Activated CD8-positive, alpha-beta T cell treated with anti-CD3 and anti-CD28 coated beads, Interleukin-2, amount 10 ng/mL, durations not matched to agents 7 days and 5 days (primary cell): ENCODE measurements at places on chromosomes 7 and 10. TPM values are rescaled to one million over a fixed set of nuclear protein-coding genes. Genes with fewer than 3 reads are reported as not detected.

- no peak for DNase-seq
Observed at GRCh38 chr7:132755538-132756483, 179.5 kb upstream of the PLXNA4 start.

GRCh38 chr7:81029511-81029910, 110.7 kb upstream of the SEMA3C start:
- DNase-seq = no peak

GRCh38 chr7:98500764-98501163, 99.9 kb upstream of the BAIAP2L1 start:
- no peak for DNase-seq

DNA sequence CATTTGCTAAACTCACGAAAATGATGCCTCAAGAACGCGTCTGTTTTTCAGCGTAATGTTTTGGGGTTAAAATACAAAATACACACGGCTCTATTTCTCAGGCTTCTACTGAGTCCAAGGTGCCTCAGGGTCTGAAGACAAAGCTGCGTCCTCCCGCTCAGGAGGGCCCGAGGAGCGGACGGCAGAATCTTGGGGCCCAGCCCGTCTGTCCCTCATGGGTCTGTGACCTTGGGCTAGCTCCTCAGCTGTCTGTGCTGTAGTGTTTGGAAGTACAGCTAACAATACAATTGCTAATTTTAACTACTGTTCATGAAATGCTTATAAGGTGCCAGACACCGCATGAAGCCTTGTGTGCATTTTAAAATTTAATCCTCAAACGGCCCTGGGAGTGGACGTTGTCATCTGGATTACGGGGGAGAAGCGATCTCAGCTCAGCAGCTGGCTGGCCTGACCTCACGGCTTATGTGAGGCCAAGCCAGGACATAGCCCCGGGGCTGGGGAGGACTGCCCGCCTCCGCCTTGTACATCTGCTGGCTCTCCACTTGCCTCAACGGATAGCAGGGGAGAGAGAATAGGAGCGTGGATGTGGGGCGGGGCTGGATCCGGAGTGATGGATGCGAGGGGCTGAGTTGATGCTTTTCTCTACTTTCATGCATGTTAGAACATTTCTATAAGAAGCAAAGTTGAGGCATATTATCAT, 357.4 kb downstream of the GLRX3 start:
- DNase-seq = no peak

DNA sequence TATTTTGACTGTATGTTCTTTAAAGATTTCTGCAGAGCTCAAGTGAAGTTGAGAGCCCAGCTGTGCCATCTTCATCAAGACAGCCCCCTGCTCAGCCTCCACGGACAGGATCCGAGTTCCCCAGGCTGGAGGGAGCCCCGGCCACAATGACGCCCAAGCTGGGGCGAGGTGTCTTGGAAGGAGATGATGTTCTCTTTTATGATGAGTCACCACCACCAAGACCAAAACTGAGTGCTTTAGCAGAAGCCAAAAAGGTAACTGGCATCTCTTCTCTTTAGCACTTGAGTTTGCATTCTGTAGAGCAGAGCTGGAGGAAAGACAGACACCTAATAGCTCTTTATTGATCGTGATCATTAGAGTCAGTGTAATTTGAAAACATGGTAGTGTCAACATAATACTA, 33.7 kb downstream of the MCM10 start:
- DNase-seq = no peak

- no peak for DNase-seq
Observed at GRCh38 chr10:26804418-26805393, 56.1 kb downstream of the ABI1 start.

GRCh38 chr7:144452064-144452463, 48.6 kb upstream of the NOBOX start:
- DNase-seq = no peak

- DNase-seq = peak; percentile 36
Observed at GRCh38 chr10:79068203-79068561, 584 bp upstream of the ZMIZ1 start.

DNA sequence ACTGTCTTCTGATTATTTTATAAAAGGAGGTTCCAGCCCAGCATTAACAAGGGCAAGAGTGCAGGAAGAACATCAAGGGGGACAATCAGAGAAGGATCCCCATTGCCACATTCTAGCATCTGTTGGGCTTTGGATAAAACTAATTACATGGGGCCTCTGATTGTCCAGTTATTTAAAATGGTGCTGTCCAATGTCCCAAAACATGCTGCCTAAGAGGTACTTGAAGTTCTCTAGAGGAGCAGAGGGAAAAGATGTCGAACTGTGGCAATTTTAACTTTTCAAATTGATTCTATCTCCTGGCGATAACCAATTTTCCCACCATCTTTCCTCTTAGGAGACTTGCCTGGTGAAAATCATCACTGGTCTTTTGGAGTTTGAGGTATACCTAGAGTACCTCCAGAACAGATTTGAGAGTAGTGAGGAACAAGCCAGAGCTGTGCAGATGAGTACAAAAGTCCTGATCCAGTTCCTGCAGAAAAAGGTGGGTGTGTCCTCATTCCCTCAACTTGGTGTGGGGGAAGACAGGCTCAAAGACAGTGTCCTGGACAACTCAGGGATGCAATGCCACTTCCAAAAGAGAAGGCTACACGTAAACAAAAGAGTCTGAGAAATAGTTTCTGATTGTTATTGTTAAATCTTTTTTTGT, 2.3 kb downstream of the IL6 start:
- no peak for DNase-seq

DNA sequence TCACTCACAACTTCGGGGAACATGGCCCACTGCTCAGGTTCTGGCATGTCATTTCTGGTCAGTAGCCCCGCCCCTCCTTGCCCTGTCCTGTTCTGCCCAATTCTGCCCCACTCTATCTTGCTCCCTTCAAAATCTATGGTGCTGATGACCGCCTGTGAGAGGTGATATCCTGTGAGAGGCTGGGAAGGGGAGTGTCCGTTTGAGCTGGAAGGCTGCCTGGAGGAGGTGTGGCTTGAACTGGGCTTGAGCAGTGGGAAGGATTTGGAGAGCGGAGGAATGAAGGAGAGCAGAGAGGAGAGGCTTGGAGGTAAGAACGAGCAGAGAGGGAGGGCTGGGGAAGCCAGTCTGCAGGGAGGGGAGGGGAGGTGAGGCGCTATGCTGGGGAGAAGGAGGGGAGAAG, 145.3 kb downstream of the RPS24 start:
- no peak for DNase-seq

DNA sequence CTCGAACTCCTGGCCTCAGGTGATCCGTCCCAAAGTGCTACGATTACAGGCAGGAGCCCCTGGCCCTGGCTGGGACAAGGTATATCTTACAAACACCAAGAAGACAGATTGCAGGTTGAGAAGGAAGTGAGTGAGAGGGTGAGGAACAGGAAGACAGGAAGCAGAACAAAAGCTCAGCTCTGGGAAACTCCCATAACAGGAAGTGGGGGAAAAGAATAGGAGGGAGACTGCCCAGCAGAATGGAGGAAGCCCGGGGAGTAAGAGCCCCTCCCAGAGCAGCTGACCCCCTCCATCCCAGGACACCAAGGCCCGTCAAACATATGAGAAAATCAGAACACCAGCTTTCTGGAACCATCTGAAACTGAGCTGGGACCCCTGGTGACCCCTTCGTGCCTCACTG, 2.9 kb downstream of the TECPR1 start:
- no peak for DNase-seq

- no peak for DNase-seq
Observed at GRCh38 chr7:7739204-7740036, 21.0 kb upstream of the RPA3 start.

DNA sequence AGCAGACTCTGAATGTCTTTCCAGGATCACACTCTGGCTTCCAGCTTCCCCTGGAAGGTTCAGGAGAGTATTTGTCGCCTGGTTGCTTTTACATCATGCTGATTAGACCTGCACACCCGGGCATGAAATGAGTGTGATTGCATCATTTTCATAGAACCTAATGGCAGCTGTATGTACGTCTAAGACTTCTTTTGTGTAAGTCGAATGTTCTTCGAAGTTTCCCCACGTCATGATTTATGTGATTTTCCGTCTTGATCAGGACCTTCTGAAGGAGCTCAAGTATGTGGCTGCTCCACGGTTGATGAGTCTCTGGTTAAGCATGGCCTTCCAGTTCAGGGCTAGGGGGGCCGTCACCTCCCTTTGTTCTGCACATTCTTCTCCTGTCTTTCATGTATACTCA, 4.5 kb downstream of the EIF4H start:
- no peak for DNase-seq

DNA sequence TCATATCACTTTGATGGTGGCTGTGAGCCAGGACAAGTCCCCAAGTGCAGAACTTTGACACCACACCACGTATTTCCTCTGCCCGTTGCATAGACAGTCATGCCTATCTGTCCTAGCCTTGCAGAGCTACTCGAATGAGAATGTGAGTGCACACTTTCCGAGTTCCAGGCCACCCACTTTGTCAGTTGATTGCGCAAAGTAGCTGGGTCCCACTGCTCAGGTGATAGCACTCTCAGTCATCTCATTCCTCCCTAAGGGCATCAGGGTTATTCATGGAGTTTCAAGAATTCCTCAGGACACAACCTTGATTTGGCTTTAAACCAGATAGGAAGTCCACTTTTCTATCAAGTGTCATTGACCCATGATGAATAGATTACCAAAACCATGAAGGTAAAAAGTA, 19.3 kb downstream of the LSM5 start:
- DNase-seq = no peak

GRCh38 chr10:4474829-4475228, 351.2 kb upstream of the AKR1E2 start:
- peak; percentile 40 for DNase-seq

DNA sequence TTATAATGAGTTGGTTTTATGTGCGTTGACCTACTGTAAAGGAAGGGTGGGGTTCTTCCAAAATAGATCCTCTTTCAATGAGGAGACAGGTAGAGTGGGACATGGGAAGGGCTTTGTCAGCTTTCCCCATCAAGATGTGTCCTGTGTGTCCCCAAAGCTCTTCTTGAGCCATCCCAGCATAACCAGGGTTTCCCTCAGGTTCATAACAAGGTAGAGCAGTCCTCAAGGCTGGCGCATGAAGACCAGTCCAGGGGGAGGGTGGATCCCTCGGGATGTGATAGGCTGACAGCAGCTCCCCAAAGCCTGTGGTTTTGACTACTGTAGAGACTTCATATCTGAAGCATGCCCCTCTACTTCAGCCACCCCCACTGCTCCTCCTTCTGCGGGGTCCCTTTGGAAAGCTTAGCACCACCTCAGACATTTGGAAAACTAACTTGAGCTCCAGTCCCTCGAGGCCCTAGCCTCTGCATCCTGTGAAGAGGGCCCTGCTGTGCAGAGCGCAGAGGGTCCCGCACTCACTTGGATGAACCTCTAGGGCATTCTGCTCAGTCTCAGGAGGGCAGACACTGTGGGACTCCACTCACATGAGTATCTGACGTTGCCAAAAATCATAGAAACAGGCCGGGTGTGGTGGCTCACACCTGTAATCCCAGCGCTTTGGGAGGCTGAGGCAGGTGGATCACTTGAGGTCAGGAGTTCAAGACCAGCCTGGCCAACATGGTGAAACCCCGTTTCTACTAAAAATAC, 1.1 kb upstream of the GIMAP8 start:
- DNase-seq = peak; percentile 35

GRCh38 chr10:43037942-43038782, 38.7 kb upstream of the RET start:
- no peak for DNase-seq

The VAX1 gene
- total RNA-seq = not detected

The COL26A1 gene
- not detected for total RNA-seq

The ZYX gene
- total RNA-seq = 192 TPM

The NUTM2E gene
- total RNA-seq = 0.13 TPM

The ANKRD30A gene
- not detected for total RNA-seq

The DRGX gene
- total RNA-seq = not detected

The ANKRD2 gene
- total RNA-seq = 0.26 TPM

The RBP3 gene
- not detected for total RNA-seq

The CALHM3 gene
- 0.45 TPM for total RNA-seq

The CNOT4 gene
- total RNA-seq = 22.1 TPM
